Astrocyte (in vitro differentiated cells and primary cell): ENCODE measurements at places on chromosomes 4 and X. TPM values are rescaled to one million over a fixed set of nuclear protein-coding genes. Genes with fewer than 3 reads are reported as not detected.

The RBM47 gene
- total RNA-seq = 2.3 and 2.9 TPM in 2 replicates

The KLKB1 gene
- total RNA-seq = 0.31 TPM in 1 of 2 replicates, not detected in the other

The MAP7D2 gene
- 1.2 and 1.3 TPM in 2 replicates for total RNA-seq

The LDOC1 gene
- 46.9 and 49.9 TPM in 2 replicates for total RNA-seq

The OPN1MW3 gene
- not detected in 2 replicates for total RNA-seq

The DCAF4L1 gene
- 0.20 and 0.29 TPM in 2 replicates for total RNA-seq

The FATE1 gene
- not detected in 2 replicates for total RNA-seq

The SHISA3 gene
- not detected in 2 replicates for total RNA-seq

The C4orf51 gene
- not detected in 2 replicates for total RNA-seq

The ADGRG2 gene
- 0.09 TPM in 1 of 2 replicates, not detected in the other for total RNA-seq

The ZNF275 gene
- total RNA-seq = 14.8 and 14.9 TPM in 2 replicates

The NPY1R gene
- 1.1 TPM in 2 replicates for total RNA-seq

The FNIP2 gene
- 18.4 and 18.5 TPM in 2 replicates for total RNA-seq

The EVC gene
- 23.9 and 24.0 TPM in 2 replicates for total RNA-seq

The MAP3K15 gene
- 1.2 and 2.1 TPM in 2 replicates for total RNA-seq

The DDX60 gene
- 44.0 and 59.5 TPM in 2 replicates for total RNA-seq

The HAND2 gene
- total RNA-seq = not detected in 2 replicates

The SPOCK3 gene
- total RNA-seq = 0.36 and 0.59 TPM in 2 replicates

The LAS1L gene
- total RNA-seq = 28.8 and 35.4 TPM in 2 replicates

The FRG2 gene
- total RNA-seq = not detected in 2 replicates

The DNAAF6 gene
- total RNA-seq = not detected in 2 replicates

The USO1 gene
- 104 and 105 TPM in 2 replicates for total RNA-seq

The UGT2B17 gene
- not detected in 2 replicates for total RNA-seq

The MAGEB1 gene
- total RNA-seq = not detected in 2 replicates

The CLIC2 gene
- total RNA-seq = 0.27 TPM in 1 of 2 replicates, not detected in the other

The NPY5R gene
- total RNA-seq = not detected in 2 replicates

The TEX13C gene
- total RNA-seq = not detected in 2 replicates

The GRIA3 gene
- total RNA-seq = 18.6 and 27.8 TPM in 2 replicates

The UGT8 gene
- 6.4 and 7.7 TPM in 2 replicates for total RNA-seq
